ENCODE measurements at places on chromosomes 6 and 20. TPM values are rescaled to one million over a fixed set of nuclear protein-coding genes. Genes with fewer than 3 reads are reported as not detected.

GRCh38 chr6:152204591-152204990 lies 397.1 kb downstream of the ESR1 start:
- no peak for DNase-seq
- no peak overlapping the region for H3K4me3 ChIP-seq
- H3K27me3 ChIP-seq = no peaks in the 10 kb centered on the region
- H3K36me3 ChIP-seq = peaks cover 27% of the 10 kb centered on the region
- no peak overlapping the region for H3K27ac ChIP-seq

GRCh38 chr20:3352202-3352601 lies 55.3 kb downstream of the DNAAF9 start:
- H3K36me3 ChIP-seq = peaks cover 3% of the 10 kb centered on the region
- H3K27ac ChIP-seq = no peak overlapping the region
- no peak overlapping the region for H3K4me3 ChIP-seq
- DNase-seq = no peak

DNA sequence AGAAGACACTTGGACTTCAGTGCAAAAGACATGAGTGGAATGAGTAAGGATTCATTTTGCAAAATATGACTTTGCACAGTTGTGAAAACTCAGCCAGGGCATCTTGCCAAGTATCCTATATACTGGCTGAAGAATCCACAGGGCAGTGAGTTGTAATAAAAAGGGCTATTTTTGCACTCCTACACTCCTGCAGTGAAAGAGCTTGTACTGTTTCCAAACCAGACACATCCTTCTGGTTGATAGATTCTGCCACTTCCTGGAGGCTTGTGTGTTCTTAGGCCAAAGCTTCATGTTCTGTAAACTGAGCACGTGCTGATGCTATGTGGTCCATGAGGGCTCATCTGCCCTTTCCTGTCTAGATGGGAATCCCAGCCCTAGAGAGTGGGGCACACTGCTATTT lies 34.9 kb downstream of the GMPR start:
- H3K27me3 ChIP-seq = no peaks in the 10 kb centered on the region
- DNase-seq = no peak
- no peak overlapping the region for H3K4me3 ChIP-seq
- H3K27ac ChIP-seq = no peak overlapping the region
- H3K4me1 ChIP-seq = no peaks in the 10 kb centered on the region

GRCh38 chr6:165676435-165677068 lies 13.5 kb upstream of the PDE10A start:
- H3K4me1 ChIP-seq = no peaks in the 10 kb centered on the region
- DNase-seq = peak; percentile 77
- H3K36me3 ChIP-seq = no peaks in the 10 kb centered on the region
- H3K4me3 ChIP-seq = no peak overlapping the region

DNA sequence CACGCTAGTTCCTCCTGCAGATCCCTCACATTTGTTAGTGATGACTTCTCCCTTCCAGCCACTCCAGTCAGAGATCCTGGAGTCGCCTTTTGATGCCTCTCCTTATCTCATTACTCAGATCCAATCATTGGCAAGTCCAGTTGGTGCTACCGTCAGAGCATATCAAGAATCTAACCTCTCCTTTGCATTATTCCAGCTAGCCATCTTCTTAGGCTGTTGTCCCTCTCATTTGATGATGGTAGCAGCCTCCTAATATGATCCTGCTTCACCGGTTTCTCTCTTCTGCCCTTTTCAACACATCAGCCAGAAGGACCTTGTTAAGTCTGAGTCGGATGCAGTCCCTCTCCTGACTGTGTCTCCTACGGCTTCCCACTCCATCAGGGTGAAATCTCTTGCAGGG lies 305.6 kb downstream of the THBS2 start:
- DNase-seq = no peak
- no peak overlapping the region for H3K27ac ChIP-seq
- no peaks in the 10 kb centered on the region for H3K4me1 ChIP-seq
- H3K36me3 ChIP-seq = no peaks in the 10 kb centered on the region

DNA sequence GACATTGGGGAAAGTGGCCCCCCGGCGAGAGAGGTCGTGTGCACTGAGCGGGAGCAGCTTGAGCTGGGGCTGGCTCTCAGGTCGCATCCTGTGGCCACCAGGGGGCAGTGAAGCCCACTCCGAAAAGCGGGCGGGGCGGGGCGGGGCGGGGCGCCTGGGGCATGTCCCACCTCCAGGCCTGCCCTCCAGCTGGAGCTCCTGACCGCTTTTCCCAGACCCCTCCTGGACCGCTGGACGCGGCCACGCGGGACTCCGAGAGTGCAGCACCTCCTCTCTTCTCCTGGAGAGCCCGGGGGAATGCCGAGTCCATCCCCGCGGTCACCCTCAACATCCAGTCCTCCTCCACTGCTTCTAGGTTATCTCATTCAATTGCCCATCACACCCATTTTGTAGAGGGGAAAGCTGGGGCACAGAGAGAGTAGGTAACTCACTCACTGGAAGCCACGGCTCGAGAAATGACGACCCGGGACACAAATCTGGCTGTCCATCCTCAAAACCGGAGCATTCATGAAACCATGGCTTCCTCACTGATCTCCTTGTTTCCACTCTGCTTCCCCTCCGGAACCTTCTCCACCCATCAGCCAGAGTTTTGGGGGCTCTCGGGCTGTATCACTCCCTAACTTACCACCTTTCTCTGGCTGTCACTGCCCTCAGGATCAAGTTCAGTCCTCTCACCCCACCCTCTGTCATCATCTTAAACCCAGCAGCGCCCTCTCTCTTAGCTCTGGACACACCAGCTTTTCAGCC lies 24.1 kb downstream of the COX4I2 start:
- peak overlapping the region; percentile 41 for H3K27ac ChIP-seq
- H3K36me3 ChIP-seq = peaks cover 6% of the 10 kb centered on the region
- no peak overlapping the region for H3K4me3 ChIP-seq
- no peaks in the 10 kb centered on the region for H3K27me3 ChIP-seq
- peak; percentile 87 for DNase-seq
- H3K4me1 ChIP-seq = no peaks in the 10 kb centered on the region

DNA sequence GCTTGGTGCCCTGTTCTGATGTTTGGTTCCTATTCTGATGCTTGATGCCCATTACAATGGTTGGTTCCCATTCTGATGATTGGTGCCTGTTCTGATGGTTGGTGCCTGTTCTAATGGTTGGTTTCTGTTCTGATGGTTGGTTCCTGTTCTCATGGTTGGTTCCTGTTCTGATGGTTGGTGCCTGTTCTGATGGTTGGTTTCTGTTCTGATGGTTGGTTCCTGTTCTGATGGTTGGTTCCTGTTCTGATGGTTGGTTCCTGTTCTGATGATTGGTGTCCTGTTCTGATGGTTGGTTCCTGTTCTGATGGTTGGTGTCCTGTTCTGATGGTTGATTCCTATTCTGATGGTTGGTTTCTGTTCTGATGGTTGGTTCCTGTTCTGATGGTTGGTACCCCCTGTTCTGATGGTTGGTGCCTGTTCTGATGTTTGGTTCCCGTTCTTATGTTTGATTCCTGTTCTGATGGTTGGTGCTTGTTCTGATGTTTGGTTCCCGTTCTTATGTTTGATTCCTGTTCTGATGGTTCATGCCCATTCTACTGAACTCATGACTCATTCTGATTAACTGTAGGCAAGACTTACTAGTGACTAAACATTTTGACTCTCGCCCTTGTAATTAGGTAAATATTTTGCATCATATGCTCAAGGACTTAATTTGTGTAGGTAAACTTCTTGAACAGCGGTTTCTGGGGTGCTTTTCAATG lies 146.2 kb downstream of the DLL1 start:
- no peaks in the 10 kb centered on the region for H3K36me3 ChIP-seq
- no peak overlapping the region for H3K27ac ChIP-seq
- H3K4me3 ChIP-seq = no peak overlapping the region
- H3K4me1 ChIP-seq = no peaks in the 10 kb centered on the region
- no peak for DNase-seq
- H3K27me3 ChIP-seq = no peaks in the 10 kb centered on the region

- DNase-seq = peak; percentile 61
- H3K27ac ChIP-seq = no peak overlapping the region
- no peaks in the 10 kb centered on the region for H3K27me3 ChIP-seq
- H3K4me1 ChIP-seq = no peaks in the 10 kb centered on the region
- no peak overlapping the region for H3K4me3 ChIP-seq
- H3K36me3 ChIP-seq = no peaks in the 10 kb centered on the region
Measured at GRCh38 chr6:3518356-3519190, 61.7 kb upstream of the SLC22A23 start.

DNA sequence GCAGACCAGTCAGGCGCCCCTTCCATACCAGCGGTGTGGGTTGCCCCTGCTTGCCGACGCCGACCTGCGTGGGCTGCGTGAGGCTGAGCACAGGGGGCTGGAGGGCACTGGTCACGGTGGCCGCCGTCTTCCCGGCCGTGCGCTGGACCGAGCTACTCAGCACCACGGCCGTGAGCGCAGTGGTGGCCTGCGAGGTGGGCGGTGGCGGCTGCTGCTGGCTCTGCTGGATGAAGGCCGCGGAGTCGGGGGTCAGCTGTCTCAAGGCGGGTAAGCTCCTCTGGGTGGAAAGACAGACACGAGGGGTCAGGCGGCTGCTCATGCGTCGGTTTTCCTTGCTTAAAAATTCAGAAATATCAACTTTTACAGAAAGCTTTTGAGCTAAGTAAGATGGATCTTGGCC lies 59.2 kb downstream of the TAF4 start:
- DNase-seq = no peak
- H3K4me3 ChIP-seq = no peak overlapping the region
- no peaks in the 10 kb centered on the region for H3K27me3 ChIP-seq
- no peaks in the 10 kb centered on the region for H3K4me1 ChIP-seq
- no peak overlapping the region for H3K27ac ChIP-seq
- H3K36me3 ChIP-seq = no peaks in the 10 kb centered on the region

GRCh38 chr6:38151580-38152500 lies 332.3 kb downstream of the ZFAND3 start:
- no peaks in the 10 kb centered on the region for H3K36me3 ChIP-seq
- no peak overlapping the region for H3K4me3 ChIP-seq
- H3K27ac ChIP-seq = no peak overlapping the region

GRCh38 chr6:27312950-27313271 lies 838 bp upstream of the POM121L2 start:
- H3K27ac ChIP-seq = no peak overlapping the region
- peaks cover 2% of the 10 kb centered on the region for H3K27me3 ChIP-seq
- no peaks in the 10 kb centered on the region for H3K4me1 ChIP-seq
- no peak overlapping the region for H3K4me3 ChIP-seq

DNA sequence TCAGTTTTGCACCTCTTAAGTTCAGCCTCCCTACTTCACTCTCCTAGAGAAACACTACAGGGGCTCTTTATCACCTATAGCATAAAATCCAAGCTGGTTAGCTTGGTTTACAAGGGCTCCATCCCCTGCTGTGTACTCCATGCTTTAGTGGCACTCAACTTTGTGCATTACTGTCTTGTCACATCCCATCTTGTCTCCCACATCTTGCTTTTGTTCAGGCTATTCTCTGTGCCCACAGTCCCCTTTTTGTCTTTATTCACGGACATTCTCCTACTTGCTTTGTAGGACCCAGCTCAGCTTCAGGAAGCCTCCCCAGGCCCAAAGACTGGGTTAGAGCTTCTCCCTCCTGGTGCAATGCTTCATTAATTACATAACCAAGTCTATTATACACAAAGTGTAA lies 107.9 kb upstream of the SPACA1 start:
- no peaks in the 10 kb centered on the region for H3K4me1 ChIP-seq
- no peaks in the 10 kb centered on the region for H3K27me3 ChIP-seq
- no peak overlapping the region for H3K4me3 ChIP-seq
- DNase-seq = no peak
- no peaks in the 10 kb centered on the region for H3K36me3 ChIP-seq

DNA sequence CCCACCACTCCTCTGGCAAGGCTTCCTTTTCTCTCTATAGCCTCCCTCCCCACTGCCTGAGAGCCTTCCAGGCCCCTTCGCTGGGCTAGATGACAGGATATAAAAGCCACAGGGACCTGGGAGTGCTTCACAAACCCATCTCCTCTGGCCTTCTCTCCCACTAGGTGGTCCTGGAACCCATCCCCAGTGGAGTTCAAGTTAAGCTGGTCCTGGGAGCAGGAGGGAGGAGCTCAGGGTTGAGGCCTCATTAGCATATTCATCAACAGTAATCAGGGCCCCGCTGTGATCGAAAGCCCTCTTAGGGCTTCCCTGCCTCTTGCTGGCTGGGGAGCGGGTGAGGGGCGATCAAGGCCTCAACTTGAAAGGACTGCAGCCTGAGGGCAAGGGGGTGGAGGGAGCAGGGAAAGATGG lies 9.1 kb downstream of the EBF4 start:
- H3K36me3 ChIP-seq = no peaks in the 10 kb centered on the region
- no peaks in the 10 kb centered on the region for H3K4me1 ChIP-seq
- H3K27me3 ChIP-seq = no peaks in the 10 kb centered on the region
- H3K4me3 ChIP-seq = no peak overlapping the region

GRCh38 chr6:3041606-3042005 lies 26.7 kb upstream of the RIPK1 start:
- no peaks in the 10 kb centered on the region for H3K4me1 ChIP-seq
- no peaks in the 10 kb centered on the region for H3K36me3 ChIP-seq
- no peak for DNase-seq

DNA sequence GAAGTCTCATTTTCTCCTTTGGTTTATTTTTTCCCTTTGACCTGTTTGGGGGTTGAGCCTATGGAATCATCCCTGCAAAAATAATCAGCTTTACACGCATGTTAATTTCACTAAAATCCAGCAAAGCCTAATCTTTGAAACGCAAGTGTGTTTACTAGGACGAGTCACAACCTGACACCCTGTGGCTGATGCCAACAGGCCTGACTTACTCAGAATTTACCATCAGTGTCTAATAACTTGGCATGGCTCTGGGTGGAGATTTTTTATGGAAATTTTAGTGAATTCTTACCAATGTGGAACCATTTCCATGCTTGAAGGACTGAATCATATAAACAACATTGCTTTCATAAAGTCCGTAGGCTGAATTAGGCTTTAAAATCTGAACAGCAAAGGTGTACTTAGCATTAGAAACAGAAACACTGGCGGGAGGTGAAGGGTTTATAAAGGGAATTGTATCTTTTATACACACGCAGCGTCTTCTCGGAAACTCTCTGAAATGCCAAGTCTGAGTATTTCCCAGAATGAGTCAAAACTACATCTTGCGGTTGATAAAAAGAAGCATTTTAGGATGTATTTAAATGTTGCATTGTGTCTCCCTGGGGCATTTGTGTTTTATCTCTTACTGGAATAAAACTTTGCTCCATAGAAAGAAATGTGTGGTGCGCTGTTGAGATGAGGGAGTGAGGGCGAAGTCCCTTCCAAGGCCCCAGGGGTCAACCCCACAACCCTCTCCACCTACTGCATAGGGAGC lies 81.2 kb downstream of the DACT2 start:
- H3K36me3 ChIP-seq = no peaks in the 10 kb centered on the region
- no peaks in the 10 kb centered on the region for H3K4me1 ChIP-seq
- no peak for DNase-seq
- no peaks in the 10 kb centered on the region for H3K27me3 ChIP-seq

Gene SIRPB1
- total RNA-seq = 1.8 TPM

Gene PPP1R3G
- total RNA-seq = 1.7 TPM

Gene CAGE1
- not detected for total RNA-seq

Gene SNAP91
- 4.3 TPM for total RNA-seq

Gene PACSIN1
- total RNA-seq = 0.84 TPM

Gene PARD6B
- total RNA-seq = 1.2 TPM

Gene DEFB124
- total RNA-seq = 1.6 TPM

Gene GGTLC1
- not detected for total RNA-seq

Gene XKR7
- not detected for total RNA-seq

All from aorta (tissue), 5 donors.